ENCODE measurements at places on chromosomes 6 and 20.

DNA sequence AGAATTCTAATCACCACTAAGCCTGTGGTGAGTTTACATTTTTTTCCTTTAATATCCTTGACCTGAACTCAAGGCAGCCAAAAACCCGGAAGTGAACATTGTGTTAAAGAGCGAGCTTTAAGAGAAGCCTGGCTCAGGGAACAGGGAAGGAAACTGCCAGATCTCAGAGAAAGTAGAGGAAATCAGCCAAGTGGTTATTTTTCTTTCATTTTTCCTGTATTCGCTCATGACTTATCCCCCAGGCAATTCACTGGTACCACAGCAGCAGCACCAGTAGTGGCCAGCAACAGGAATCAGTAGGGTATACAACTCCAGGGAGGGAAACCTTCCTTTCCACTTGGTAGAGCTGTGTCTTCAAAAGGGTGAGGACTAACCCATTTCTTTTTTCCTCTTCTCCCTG, 89.6 kb upstream of the HMGCLL1 start:
- no peak for DNase-seq

GRCh38 chr6:63643862-63644261, 8.3 kb downstream of the PHF3 start:
- DNase-seq: no peak

DNA sequence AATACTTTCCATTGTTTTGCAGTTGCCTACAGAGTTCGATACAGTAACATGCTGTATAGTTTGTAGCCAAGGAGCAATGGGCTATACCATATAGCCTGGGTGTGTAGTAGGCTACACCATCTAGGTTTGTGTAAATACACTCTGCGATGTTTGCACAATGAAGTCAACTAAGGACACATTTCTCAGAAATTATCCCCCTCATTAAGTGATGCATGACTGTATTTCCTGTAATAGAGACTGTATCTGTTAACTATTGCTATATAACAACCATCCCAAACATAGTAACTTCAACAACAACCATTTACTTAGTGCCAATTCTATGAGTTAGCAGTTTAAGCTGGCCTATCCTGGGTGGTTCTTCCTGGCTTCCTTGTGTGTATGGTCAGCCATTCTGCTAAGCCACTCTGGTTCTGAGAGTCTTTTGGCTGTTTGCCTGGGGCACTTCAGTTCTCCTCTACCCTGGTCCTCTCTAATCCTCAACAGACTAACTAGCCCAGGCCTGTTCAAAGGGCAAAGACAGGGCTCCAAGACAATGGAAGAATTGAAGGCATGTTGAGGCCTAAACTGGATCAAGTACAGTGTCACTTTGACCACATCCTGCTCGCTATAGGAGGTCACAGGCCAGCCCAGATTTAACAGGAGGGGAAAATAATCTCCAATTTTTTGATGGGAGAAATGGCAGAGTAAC, 124.0 kb downstream of the PLCB1 start:
- no peak for DNase-seq

DNA sequence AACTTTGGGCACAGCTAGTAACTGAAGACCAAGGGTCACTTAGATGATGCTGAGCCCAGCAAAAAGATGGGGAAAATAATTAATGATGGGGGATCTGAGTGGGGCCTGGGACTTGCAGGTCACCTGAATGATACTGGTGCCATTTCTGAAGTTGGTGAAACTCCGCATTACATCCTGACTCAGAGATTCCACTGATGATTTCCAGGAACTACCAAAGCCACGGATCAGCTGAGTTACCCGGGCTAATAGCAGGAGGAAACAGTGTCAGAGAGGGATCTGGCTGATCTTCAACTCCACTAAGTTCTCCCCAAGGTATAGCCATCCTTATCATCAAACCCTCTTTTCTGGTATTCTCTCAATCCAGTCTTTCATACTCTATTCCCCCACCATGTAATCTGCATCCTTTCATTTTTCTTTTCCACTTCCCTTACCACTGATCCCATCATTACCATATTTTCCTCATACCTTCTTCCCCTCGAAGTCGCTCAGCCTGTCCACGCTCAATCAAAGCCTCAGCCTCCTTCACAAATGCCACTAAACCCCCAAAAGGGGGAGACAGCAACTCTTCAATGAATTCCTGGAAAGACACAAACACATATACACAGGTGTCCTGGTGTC, 20.2 kb downstream of the VPS52 start:
- no peak for DNase-seq

DNA sequence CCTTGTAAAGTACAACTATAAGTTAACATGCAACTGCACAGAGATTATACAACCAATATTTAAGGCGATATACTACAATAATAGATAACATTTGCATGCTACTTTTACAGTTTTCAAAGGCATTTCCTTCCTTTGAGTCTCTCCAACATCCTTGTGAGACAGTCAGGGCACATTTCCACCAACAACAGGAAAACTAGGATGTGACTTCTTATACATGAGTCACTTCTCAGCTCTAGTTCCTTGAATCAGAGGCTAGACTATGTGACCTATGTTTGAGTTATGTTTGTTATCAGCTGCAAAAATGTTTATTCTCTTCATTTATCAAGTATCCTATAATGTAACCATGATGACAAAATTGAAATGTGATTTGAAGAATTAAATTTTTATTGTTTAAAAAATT, 51.7 kb upstream of the TFAP2D start:
- no peak for DNase-seq

- DNase-seq: no peak
Observed at GRCh38 chr6:169935861-169936260, 184.4 kb downstream of the ERMARD start.

DNA sequence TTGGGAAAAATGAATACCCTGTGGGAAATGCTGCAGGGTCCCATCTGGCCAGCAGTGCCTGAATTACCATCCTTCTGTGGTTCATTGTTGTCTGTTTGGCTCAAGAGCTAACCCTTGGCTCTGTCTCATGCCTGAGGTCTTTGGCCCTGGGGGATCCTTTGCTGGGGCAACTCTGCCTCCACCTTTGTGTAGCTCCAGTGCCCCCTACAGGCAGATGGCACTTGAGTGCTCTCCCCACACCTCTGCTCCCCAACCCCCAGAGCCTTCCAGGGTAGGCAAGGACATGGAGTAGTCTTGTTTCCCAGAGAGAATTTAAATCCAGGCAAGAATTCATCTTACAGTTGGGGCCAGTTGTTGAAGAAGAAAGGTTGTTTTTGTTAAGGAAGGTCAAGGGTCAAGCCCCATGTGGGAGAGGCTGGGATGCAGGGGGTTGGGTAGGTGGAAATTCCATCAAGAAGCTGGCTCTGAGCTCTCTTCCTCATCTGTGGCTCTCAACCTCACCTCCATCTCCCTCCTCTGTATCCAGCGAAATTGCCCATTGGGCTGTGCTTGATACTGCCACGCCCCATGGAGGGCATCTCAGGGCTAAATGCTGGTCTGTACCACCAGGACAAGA, 44.2 kb downstream of the ZNF831 start:
- no peak for DNase-seq

- DNase-seq: no peak
Observed at GRCh38 chr20:2528671-2529271, 7.6 kb upstream of the TMC2 start.

DNA sequence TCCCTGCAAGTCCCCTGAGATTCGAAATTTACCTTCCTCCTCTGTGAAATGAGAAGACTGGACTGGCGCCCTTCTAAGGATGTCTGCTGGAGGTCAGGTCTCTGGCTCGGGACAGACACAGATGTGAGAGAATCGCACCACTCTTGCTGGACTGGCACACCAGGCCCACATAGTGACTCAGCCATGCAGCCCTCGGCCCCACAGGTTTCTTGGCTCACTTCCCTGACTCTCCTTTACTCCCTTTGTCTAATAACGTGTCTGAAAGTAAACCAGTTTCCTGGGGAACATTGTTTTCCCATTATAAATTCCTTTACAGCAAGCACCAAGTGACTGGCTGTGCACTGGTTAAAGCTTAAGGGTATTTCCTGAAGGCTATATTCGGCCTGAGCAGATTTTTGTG, 106.7 kb upstream of the PLEKHG1 start:
- DNase-seq: no peak

DNA sequence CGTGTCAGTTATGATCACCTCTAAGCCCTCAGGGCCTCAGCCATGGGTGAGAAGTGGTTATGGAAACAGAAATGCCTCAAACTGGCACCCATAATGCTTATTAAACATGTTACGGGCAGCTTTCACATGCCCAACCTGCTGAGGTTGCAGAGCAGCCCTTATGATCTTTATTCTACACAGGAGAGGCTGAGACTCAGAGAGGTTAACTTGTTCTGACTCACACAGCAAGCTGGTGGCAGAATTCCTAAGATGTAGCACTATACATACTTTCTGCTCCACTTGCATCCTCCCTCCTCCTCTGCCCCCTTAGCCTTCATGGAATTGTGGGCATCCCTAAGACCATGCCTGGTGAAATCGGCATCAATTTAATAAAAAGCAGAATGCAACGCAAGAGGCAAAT, 34.7 kb upstream of the IGF2R start:
- DNase-seq: no peak

DNA sequence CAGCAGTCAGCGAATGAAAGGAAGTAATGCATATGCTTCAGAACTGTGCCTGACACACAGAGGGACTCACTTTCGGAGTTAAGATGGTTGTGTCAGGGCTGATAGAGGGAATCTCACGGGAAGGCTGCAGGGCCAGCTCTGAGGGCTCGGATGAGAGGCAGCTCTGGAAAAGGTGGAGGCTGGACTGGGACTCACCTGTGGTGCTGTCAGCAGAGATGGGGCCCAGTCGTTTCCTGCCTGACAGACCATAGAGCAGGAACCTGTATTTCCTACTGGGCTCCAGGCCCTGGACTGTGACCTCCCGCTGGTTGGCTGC, 9.3 kb downstream of the CYP21A2 start:
- no peak for DNase-seq

Measured in NCI-H187 treated with DMSO at 0.1 percent for 48 hours (cell line).